ENCODE measurements at places on chromosomes 7 and 10. TPM values are rescaled to one million over a fixed set of nuclear protein-coding genes. Genes with fewer than 3 reads are reported as not detected.

The IFIT1B gene
- total RNA-seq: not detected

- DNase-seq: no peak
Measured at GRCh38 chr10:557792-558328, 131.6 kb downstream of the DIP2C start.

DNA sequence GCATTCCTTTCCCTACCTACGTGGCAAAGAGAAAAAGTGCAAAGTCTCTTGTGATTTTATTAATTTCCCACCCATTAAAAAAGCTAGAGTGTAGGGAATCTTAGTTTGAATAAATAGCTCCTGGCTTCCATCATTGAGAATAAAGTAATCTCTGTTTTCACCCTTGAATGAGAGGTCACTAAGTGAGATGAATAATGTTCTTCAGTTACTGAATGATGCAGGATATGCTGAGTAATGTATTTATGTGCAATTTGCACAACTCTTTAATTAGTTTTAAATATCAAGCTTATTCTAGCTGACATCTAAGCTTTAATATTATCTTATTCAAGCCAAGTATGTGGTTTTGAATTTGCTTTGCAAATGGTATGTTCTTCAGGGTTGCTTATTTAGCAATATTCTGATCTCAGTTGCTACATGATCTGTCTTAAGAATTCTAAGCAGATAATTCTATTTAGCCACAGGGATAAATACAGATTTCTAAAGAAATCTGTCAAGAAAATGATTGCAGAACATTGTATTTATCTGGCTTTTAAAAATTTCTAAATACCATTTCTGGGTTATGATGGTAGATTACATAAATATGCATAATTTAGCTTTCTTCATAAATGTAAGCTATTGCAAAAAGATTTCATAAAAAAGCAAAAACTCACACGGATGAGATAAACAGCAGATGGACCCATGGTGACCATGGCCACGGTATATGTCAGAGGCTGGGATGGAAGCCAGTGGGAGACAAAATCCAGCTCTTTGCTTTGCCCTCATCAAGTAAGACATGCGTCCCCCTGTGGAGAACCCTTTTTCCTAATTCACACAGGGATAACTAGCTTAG, 141.0 kb downstream of the MACC1 start:
- no peak for DNase-seq

DNA sequence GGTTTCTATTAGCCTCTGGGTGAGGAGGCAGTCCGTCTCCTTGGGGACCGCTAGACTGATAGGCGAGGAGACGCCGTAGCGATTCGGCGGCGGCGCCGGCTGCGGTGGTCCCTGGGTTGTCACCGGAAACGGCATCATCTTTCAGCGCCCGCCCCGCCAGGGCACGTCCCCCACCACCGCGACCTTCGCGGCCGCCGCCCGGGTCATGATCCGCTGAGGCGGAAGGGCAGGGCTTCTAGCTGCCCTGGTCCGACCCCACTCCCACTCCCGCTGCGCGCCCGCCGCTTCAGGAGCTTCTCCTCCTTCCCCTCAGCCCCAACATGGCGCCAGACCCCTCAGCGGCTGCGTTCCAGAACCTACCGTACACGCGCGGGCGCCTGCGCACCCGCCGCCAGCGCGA, at the start of gene PAPOLB:
Gene PAPOLB, minus strand, starts transcription at position 358 of the 400 bp plus-strand sequence. Its CDS starts 220 bp downstream, at position 138.
- no peak for DNase-seq

GRCh38 chr10:77742172-77742571, 104.6 kb upstream of the KCNMA1 start:
- DNase-seq: no peak

DNA sequence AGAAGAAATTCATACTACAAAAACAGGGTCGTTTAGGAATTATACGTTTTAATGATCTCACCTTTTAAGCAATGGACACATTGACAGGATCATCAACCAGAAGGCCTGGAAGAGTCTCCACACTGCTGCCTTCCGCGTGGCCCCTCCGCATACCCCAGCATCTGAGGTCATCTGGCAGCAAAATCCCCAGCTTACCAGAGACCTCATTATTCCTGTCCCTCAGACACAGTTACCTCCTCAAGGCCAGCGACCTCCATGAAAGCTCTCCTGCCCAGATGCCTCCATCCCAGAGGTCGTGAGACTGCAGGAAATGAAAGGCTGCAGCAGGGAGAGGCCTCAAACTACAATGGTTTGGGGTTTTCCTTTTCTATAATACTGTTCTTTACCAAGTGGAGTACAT, 14.8 kb upstream of the GSAP start:
- no peak for DNase-seq

GRCh38 chr7:25982684-25983083, 169.3 kb upstream of the NFE2L3 start:
- DNase-seq: no peak

- no peak for DNase-seq
Measured at GRCh38 chr7:11726794-11727155, 105.2 kb downstream of the THSD7A start.

- DNase-seq: no peak
Measured at GRCh38 chr7:47741984-47742383, 160.1 kb upstream of the TNS3 start.
